NCI-H748 treated with DMSO at 0.1 percent for 48 hours (cell line): ENCODE measurements at places on chromosomes 1 and 21.

DNA sequence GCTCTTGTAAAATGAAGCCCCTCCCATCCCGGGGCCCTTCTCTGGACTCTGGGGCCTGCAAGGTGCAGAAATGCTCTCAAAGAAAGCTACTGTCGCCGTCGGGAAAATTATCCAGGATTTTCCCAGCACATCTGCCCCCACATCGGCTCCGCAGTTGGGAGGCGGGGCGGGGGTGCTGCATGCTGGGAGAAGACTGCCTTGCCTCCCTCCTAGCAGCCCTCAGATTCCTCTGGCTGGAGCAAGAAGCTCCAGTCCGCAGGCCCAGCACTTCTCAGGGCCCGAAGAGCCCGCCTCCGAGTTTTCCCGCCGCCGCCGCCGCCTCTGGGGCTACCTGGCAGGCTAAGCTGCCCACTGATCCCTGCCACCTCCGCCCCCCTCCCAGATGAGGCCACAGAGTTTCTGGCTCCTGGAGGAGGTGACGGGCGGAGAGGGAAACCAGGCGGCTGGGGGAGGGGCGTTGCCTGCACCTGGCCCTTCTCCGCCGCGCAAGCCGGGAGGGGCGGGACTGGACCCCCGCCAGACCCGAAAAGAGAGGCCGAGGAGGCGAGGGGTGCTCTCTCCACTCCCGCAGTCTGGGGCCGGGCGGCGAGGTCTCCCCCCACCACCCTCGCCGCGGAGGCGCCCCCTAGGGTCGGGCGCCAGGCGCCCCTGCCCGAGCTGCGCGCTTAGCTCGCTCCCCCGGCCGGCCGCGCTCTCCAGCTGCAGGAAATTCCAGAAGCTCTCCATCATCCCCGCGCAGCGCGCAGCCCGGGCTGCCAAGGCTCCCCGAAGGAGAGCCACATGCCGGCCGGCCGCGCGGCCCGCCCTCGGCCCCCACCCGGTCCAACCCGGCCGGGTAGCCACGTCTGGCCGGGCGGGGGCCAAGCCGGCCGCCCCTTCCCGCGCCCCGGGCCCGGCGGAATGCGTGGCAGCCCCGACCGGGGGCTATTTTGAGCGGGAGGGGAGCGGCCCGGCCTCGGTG, 28.8 kb downstream of the AHDC1 start:
- DNase-seq = no peak

DNA sequence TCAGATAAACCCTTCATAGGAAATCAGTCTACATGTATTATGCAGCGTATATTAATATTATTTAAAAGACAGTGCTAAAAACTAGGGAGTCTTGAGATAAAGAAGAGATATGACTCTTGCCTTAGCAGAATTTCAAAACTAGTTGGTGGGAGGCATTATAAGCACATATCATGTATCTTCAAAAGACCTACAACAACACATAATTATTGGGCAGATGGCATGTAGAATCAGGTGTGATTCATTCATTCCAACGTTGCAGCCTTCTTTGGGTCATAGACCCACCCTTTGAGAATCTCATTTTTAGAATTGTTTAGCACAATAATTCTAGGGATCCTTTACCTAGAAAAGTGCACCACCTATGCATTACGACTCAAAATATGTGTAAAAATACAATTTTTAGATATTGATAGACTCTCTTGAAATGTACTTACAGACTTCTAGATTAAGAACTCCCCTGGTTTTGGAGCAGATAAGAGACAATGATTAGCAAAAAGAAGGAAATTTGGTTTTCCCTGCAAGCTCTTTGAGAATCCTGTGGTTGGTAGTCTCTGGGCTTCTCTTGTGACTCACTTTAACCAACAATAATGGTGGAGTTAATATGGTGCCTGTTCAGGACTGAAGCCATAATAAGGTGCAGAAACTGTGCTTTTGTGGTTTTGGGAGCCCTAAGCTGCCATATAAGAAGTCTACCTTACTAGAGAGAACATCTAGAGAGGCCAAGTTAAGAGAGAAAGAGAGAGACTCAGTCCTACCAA, 85.3 kb upstream of the RGS4 start:
- DNase-seq = no peak

- DNase-seq = no peak
These were observed at the start of gene RGL1 for GRCh38 chr1:183804916-183805841. TSS of gene RGL1 (plus strand) at chr1:183805120. CDS start at chr1:183805298, 178 bp downstream.

DNA sequence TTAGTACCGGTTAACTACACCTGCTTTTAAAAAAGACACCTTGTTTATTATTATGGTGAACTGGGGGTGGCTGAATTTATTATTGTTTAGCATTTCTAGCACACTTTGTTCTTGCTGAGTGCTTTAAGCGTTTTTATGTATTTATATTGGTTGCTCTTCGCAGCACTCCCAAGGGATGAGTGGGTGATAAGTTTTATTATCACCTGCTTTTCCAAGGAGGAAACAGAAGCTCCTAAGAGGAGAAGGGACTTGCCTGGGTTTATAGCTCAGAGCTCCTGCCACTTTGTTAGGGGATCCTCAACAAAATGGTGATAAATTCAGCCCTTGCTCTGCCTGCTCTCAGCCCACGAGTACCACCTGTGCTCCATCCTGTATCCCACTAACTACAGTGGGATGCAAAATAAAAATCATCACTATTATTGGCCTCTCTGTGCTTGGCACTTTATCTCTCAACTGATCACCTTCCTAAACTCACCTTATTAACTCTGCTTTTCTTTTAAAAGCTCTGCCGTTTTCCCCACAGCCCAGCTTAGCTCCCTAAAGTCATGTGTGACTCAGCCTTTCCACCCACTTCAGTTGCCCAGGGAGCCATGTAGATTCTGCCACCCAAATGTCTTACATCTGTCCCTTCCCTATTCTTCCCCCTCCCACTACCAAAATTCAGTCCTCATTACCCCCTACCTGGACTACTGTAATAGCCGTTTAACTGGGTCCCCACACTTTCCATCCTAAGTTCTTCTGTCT, 44.5 kb downstream of the BCL9 start:
- no peak for DNase-seq

DNA sequence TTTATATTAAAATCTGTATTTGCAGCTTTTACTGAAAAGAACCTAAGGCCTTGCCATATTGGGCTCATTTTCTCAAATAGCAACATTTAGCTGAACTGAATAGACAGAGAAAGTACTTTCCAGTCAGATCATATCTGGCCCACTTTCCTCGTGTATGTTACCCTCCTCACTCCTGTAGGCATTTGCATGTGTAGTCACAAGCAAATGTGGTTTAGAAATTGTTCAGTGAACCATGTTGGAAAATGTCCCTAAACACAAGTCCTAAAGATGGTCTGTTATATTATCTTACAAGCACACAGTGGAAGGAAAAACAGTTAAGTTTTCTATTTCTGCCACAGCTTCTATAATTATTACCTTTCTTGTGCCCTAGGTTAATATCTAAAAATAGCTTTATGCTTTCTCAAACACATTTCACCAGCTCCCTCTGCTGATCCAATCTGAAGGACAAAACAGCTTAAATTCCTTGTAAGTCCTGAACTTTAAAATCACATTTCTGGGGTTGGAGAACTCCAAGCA, 606 bp upstream of the FMO4 start:
- no peak for DNase-seq

GRCh38 chr1:76070538-76070937, 4.0 kb upstream of the ST6GALNAC3 start:
- DNase-seq = no peak

- DNase-seq = no peak
These were observed 48.5 kb downstream of the CDC7 start for GRCh38 chr1:91549041-91549735.

DNA sequence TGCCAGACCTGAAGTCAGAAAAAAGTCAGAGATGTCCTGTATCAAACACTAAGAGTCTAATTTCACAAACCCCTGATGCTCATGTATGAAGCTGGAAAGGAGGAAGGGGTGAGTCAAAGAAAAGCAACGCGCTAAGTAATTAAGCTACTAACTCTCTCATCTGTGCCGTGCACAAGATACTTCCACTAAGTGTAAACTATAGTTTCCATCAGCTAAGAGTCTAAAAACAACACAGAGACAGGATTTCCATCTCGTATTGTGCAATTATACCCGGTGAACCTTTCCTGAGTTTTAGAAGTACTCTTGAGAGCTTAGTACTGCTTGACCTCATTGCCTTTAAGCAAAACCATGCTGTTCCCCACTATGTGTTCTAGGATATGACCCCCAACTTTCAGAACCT, 19.0 kb downstream of the DNALI1 start:
- no peak for DNase-seq

- no peak for DNase-seq
These were observed 131.8 kb upstream of the IPO9 start for GRCh38 chr1:201697174-201697573.

DNA sequence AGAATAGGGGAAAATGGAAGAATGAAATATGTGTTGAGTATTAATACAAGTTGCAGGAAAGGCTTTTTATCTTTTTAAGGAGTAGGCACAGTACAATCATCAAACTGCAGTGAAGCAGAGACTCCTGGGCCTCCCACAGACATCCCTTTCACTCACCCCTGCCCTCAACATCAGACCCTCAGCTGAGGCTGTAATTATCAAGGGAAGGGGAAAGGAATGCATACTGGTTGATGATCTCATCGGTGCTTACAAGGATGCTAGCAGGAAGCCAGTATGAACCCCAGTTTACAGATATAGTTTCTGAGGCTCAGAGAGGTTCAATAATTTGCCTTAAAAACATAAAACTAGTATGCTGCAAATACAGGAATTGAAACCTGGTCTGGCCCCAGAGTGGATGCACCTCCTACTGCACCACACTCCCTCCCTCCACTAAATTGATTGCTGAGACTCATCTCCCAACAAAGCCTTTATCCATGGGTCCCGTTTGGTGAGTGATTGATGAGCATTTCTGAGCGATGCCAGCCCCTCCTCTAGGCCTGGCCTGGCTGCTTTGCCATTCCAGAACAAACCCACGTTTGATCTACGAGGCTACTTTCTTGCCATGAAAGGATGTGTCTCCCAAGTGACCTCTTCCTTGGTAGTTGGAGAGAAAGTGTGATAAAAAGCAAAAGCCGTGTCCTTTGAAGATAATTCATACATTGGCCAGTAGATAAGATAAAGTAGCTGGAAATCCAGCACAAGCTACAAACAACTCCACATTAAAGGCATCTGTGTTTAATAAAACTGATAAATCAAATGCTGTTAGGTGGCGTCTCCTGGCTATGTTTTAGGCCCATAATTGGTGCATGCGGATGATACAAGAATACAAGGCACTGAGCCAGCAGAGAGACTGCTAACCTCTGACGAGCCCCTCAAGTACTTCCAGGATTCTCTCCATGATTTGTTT, 233.9 kb upstream of the CAMK1G start:
- DNase-seq = no peak

DNA sequence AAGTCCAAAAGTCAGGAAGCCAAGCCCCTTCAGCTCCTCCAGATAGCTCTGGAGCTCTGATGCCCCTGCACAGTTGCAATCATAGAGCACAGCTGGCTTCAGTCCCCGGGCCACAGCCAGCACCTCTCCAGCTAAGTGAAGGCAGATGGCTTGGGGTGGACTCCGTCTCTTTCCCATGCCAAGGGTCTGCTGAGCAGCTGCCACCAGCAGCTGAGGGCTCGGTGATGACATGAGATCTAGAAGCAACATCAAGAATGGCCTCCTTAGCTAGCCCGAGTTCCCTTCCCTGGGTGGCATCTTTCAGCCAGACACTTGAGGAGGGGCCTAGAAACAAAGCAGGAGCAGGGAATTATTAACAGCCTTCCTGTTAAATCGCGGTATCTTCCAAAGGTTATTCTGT, 973 bp downstream of the C1orf74 start:
- no peak for DNase-seq

- DNase-seq = no peak
These were observed 321.1 kb downstream of the KCTD3 start for GRCh38 chr1:215888159-215888558.

GRCh38 chr1:26771643-26772321, 16.0 kb upstream of the PIGV start:
- no peak for DNase-seq

DNA sequence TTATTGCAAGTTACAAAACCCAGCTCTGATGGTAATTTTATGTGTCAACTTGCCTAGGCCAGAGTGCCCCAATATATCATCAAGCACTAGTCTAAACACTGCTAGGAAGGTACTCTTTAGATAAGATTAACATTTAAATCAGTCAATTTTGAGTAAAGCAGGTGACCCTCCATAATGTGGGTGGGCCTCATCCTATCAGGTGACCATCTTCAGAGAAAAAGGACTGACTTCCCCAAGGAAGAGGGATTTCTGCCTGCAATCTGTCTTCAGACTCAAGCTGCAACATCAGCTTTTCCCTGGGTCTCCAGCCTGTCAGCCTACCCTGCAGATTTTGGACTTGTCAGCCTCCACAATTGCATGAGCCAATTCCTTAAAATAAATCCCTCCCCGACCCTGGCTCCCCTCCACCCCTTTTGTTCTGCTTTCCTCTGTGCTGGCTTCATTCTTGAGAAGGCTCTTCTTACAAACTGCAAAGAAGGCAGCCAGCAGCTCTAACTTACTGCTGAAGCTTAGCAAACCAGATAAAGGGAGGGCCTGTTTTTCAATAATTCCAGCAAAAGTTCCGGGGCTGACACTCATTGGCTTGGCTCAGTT, 56.4 kb upstream of the RUNX3 start:
- DNase-seq = no peak

DNA sequence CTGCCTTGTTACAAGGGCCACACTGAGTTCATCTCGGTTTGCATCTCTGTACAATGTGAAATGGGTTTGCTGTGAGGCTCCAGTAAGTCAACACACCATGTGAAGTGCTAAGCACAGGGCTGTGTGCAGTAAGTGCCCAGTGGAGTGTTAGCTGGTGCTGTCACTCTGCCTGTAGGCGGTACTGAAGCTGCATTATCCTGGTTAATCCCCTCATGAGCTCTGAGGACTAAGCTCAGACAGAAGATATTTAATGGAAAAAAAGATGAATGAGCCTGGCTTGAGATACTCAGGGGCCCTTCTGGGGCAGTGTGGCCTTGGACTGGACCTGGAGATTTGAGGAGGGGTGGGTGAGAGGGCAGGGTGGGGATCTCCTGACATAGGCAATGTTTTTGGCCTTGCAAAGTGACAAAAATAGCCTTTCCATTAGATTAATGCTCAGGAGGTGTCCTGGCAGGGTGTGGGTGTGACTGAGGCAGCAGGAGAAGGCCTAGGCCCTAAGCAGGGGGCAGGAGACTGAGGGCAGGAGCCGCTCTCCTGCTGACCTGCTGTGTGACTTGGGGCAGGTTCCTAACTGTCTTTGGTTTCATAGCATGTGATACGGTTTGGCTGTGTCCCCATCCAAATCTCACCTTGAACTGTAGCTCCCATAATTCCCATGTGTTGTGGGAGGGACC, 570.5 kb downstream of the PTPRU start:
- no peak for DNase-seq

- DNase-seq = no peak
These were observed 191.4 kb downstream of the AKT3 start for GRCh38 chr1:243658594-243659105.

- DNase-seq = no peak
These were observed 85.7 kb downstream of the ITPKB start for GRCh38 chr1:226653311-226653921.
